ENCODE measurements at places on chromosomes 4 and X.

- DNase-seq = no peak
Observed at GRCh38 chrX:41200785-41201184, 115.5 kb downstream of the USP9X start.

DNA sequence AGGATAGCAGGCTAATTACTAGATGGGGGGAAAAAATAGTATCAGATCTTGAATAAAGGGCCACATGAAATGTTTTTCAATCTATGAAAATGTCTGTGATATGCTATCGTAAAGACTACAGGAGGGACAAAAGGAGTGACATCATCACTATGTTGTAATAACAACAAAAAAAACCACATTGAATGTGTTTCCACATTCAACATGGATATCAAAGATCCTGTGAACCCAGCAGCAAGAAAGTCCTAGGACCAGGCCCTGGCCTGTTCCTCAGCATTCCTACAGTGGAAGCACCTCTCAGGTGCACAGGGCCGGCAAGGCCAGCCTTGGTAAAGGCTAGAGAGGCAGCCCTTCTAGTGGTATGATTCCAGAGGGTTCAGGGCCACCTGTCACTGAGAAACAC lies 118.3 kb downstream of the RELL1 start:
- no peak for DNase-seq

- DNase-seq = no peak
Observed at GRCh38 chr4:53281438-53281837, 84.4 kb downstream of the SCFD2 start.

DNA sequence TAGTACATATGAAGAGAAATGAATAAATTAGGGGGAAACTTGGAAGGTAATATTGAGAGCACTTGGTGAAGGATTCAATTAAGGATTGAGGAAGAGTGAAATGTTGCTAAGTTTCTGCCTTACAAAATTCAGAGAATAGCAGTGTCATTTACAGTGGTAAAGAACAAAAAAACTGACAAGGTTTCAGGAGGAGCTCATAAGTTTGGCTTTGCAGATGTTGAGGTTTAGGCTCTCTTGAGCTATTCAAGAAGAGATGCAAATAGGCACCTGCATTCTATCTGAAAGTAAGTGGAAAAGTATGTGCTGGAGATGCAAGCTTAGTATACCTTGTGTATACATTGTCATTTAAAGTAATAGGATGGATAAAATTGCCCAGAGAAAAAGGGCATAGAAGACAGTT lies 22.3 kb upstream of the EMCN start:
- no peak for DNase-seq

DNA sequence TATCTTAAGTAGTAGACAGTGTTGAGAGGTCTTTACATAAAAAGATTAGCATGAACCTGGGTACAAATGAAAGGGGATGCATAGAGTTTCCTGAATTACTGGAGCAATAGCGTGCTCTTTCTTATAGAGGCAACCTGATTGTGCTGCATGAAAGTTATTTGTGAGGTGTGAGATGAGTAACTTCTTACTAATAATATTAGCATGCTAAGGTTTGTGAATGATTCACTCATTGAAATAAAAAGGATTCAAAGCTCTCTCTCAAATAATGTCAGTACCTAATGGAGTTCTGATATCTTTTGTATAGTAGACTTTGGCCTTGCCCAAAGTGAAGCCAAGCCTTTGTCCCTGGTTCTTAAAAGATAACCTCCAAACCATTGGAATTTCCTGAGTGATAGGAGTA lies 131.0 kb upstream of the CXXC4 start:
- no peak for DNase-seq

GRCh38 chr4:637536-638280 lies 12.3 kb downstream of the PDE6B start:
- no peak for DNase-seq

All from H4 (cell line).